ENCODE measurements at places on chromosomes 3 and 15. TPM values are rescaled to one million over a fixed set of nuclear protein-coding genes. Genes with fewer than 3 reads are reported as not detected.

- no peaks in the 10 kb centered on the region for H3K36me3 ChIP-seq
- H3K4me1 ChIP-seq = no peaks in the 10 kb centered on the region
- H3K4me3 ChIP-seq = no peak overlapping the region
- DNase-seq = no peak
- H3K27me3 ChIP-seq = no peaks in the 10 kb centered on the region
Observed at GRCh38 chr15:24761704-24762302, 86.2 kb downstream of the NPAP1 start.

GRCh38 chr3:157122116-157122515 lies 37.8 kb downstream of the CCNL1 start:
- no peaks in the 10 kb centered on the region for H3K27me3 ChIP-seq
- no peak for DNase-seq
- no peak overlapping the region for H3K4me3 ChIP-seq
- H3K27ac ChIP-seq = no peak overlapping the region
- peaks cover 4% of the 10 kb centered on the region for H3K4me1 ChIP-seq

NTRK3 gene
- 0.29 TPM for total RNA-seq

SOX2 gene
- total RNA-seq = not detected

MESP2 gene
- not detected for total RNA-seq
